Adrenal gland (tissue), 19 donors: ENCODE measurements at places on chromosomes 11 and 22. TPM values are rescaled to one million over a fixed set of nuclear protein-coding genes. Genes with fewer than 3 reads are reported as not detected.

The YAP1 gene
- 19.8 TPM for polyA plus RNA-seq

The MRGPRX3 gene
- polyA plus RNA-seq = not detected

The SLC25A45 gene
- polyA plus RNA-seq = 14.7 TPM

The OVCH2 gene
- not detected for polyA plus RNA-seq

The RBMXL2 gene
- polyA plus RNA-seq = 0.03 TPM

The LRRC4C gene
- 2.1 TPM for polyA plus RNA-seq
